ENCODE measurements at places on chromosomes 11 and 22. TPM values are rescaled to one million over a fixed set of nuclear protein-coding genes. Genes with fewer than 3 reads are reported as not detected.

DNA sequence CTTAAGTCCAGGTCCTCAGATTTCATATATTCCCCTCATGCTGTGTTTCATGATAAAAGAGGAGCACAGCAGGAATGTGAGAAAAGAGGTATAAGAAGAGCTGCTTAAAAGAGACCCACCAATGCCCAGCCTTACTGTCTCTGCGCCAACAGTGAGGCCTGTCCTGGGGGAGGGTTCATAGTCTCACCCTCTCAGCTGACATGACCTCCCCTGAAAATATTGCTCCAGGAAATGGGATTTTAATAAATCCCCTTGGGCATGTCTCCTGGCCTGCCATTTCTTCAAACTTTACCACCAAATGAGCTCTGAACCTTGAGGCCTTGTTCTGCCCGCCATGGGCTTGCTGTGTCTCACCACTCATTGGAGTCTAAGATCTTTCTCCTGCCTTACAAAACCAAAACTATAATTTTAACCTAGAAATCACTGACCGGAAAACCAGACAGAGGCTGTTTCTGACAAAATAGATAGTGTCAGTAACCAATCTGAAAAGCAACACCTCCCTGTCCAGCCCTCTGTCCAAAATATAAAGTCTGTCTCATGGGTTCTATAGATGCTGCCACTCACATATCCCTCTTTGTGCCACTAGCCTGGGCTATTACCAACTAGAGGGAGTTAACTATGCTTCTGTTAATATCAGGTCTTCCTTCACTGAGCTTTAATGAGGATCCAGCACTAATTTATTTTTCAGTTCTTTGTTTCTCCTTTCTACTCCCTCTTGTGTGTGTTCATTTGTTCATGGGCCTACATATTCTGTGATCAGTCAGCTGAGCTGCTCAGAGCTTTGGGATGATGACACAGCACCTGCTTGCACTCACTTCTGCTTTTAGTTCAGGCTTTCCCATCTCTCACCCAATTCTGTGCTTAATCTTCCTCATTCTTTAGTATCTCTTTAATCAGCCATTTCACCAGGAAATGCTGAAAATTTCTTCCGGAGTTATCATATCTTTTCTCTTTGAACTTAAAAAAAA, at the start of gene OR2AG2:
OR2AG2 (minus strand) TSS at position 51 of the 968 bp plus-strand sequence. CDS start 3,019 bp downstream, outside the sequence.
- DNase-seq, result no peak

The OTOG gene
- total RNA-seq, result not detected

DNA sequence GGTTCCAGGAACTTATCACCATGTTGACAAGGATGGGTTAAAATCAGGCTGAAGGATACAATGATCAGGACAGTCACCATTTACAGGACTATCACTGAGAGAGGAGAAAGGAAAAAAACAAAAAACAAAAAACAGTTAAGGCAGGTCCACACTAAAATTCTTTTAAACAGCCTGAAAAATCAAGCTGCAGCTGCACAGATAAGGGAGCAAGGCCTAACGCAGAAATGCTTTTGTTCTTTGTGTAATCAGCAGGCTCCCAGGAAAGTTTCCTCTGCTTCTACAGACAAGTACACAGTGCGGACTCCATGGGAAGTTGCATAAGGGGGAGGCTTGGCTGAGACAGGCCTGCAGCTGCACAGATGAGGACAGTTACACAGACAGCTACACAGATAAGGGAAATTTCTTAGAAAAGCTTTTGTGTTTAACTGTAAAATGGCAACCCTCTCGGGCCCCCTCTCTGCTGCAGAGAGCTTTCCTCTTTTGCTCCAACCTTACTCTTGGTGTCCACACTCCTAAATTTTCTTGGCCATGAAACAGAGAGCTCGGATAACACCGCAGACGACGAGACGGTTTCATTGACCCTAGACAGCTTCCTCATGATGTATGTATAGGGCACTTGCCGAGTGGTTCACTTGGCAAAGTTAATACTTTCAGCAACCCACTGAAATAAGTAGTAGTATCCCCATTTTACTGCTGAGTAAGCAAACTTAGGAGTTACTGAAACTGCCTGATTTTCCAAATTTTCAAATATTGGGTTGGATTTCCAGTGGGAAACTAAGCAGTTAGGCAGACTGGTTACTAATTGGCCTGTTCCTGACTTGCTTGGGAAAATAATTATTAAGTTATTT, 45.5 kb downstream of the PIWIL3 start:
- DNase-seq, result peak; percentile 44

The CDKN1C gene
- total RNA-seq, result 58.8 TPM

DNA sequence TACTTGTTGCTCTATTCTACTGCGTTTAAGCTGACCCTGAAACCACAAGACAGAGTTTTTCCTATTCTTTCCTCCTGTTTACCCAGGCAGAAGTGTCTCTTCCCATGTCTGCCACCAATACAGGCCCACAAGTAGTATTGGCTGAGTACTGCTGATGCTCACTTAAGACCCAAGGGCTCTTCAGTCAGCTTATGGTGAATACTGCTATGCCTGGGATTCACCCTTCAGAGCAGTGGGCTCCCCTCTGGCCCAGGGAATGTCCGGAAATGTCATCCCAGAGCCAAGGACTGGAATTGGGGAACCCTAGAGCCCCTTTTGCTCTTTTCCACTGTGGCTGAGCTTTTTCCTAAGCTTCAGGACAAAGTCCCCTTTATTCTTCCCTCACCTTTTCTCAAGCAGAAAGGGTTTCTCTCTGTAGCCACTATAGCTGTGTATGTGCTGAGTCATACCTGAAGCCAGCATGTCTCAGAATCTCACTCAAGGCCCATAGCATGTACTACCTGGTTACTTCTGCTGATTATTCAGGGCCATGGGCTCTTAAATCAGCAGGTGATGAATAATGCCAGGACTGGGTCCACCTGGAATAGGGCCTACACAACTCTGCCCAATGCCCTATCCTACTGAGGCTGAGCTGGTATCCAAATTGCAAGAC, 745.8 kb upstream of the ANO5 start:
- DNase-seq, result no peak

The HPX gene
- total RNA-seq, result 0.25 TPM

Data from dermis microvascular lymphatic vessel endothelial cell (primary cell).